Natural killer cell (primary cell): ENCODE measurements at places on chromosomes 5 and 9. TPM values are rescaled to one million over a fixed set of nuclear protein-coding genes. Genes with fewer than 3 reads are reported as not detected.

- no peak overlapping the region for H3K4me3 ChIP-seq
- no peaks in the 10 kb centered on the region for H3K4me1 ChIP-seq
- H3K36me3 ChIP-seq, result no peaks in the 10 kb centered on the region
- H3K27me3 ChIP-seq, result no peaks in the 10 kb centered on the region
These were observed 100.2 kb downstream of the MPDZ start for GRCh38 chr9:13179257-13179656.

ROPN1L gene
- total RNA-seq, result 4.3 TPM

ZNF484 gene
- total RNA-seq, result 14.1 TPM

PCDHA9 gene
- not detected for total RNA-seq

LHX6 gene
- not detected for total RNA-seq
